ENCODE measurements at places on chromosomes 5 and 9.

DNA sequence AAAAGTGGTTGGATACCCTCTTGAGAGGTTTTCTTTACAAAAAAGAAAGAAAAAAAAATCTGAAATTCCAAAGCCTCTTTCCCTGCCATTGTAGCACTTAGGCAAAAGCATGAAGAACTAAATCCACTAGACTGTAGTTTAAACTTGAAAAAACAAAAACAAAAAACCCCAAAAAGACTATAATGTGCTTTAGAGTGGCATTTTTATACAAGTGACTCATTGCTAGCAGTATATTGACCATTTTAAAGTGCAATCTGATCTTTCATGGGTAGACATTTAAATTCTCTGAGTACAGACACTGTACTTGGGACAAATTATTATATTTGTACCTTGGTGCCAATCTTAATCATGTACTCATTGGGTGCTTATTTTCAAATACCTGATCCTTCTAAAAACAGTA, 50.8 kb downstream of the NDFIP1 start:
- DNase-seq = no peak

- DNase-seq = no peak
Measured at GRCh38 chr5:127988146-127988760, 95.3 kb upstream of the SLC12A2 start.

GRCh38 chr9:14883310-14883944, 26.8 kb downstream of the FREM1 start:
- no peak for DNase-seq

GRCh38 chr9:14423815-14424261, 109.9 kb upstream of the NFIB start:
- DNase-seq = no peak

- no peak for DNase-seq
Measured at GRCh38 chr9:35681341-35682002, 7.7 kb downstream of the CA9 start.

GRCh38 chr5:107002115-107002514, 668.6 kb downstream of the EFNA5 start:
- DNase-seq = no peak

- DNase-seq = no peak
Measured at GRCh38 chr9:7433508-7434292, 365.9 kb downstream of the DMAC1 start.

GRCh38 chr5:52948418-52949076, 40.6 kb upstream of the ITGA2 start:
- peak; percentile 75 for DNase-seq

DNA sequence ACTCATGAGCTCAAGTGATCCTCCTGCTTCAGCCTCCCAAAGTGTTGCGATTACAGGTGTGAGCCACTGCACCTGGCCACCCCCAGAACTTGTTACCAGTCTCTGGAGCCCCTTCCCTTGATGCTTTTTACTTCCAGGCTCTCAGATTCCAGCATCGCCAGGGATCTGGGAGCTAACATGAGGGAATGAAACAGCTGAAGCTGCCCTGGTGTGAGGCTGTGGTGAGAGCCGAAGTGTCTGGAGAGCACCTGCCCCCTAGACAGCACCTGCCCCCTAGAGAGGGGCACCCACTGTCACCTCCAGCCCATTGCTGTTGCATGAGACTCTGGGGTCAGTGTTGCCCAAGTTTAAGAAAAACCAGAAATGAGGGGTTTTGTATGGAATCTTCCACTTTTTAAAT, 124.3 kb upstream of the SAP30L start:
- no peak for DNase-seq

DNA sequence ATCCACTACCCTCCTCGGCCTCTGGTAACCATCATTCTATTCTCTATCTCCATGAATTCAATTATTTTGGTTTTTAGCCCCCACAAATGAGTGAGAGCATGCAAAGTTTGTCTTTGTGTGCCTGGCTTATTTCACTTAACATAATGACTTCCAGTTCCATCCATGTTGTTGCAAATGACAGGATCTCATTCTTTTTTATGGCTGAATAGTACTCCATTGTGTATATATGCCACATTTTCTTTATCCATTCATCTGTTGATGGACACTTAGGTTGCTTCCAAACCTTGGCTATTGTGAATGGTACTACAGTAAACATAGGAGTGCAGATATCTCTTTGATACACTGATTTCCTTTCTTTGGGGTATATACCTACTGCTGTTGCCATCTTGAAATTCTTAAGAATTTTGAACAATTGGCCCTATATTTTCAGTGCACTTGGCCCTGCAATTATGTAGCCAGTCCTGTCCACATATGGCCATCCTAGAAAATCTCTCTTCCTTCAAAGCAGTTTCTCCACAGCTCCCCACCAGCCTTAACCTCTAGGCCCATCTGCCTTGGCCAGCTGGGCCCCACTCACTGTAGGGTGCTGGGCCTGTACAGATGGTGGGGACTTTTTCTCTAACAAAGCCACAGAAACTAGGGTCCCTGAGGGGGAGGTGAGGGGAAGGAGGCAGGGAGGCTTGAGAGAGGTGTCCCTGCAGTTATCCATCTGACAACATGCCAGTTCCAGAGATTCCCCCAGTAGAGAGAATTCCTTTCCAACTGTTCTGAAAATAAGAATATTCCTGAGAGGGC, 81.9 kb upstream of the LHFPL2 start:
- DNase-seq = no peak

GRCh38 chr9:133377721-133378216, 1.6 kb downstream of the STKLD1 start:
- no peak for DNase-seq

- DNase-seq = no peak
Measured at GRCh38 chr9:21941337-21941995, 52.7 kb downstream of the CDKN2A start.

DNA sequence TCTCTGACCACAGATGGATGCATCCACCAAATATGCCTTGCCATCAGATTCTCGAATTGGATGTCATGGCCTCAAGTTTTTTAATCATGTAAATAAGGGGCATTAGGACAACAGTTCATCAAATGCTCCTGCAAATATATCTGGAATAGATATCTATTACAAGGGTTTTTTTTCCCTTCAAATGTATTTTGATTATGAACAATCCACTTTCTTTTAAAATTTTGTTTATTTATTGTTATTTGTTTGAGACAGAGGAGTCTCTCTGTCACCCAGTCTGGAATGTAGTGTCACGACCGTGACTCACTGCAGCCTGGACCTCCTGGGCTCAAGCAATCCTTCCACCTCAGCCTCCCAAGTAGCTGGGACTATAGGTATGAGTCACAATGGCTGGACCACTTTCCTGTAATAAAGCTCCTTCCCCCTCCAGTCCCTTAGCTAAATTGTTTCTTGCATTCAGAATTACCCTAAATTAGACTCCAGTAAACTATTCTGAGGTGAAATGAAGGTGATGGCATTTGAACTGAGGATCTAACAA, 1412.1 kb downstream of the EFNA5 start:
- DNase-seq = no peak

GRCh38 chr5:142587354-142587965, 98.4 kb downstream of the FGF1 start:
- peak; percentile 53 for DNase-seq
